Activated T-helper 1 cell treated with anti-CD3 and anti-CD28 coated beads, Interleukin-12 subunit alpha, Interleukin-12 subunit beta, Interleukin-2, Interleukin-4 antibody, amounts not matched to agents 30 ng/mL and 10 ng/mL and 1 ng/mL, durations not matched to agents 14 hours and 24 hours and 36 hours (primary cell): ENCODE measurements at places on chromosomes 1 and 21. TPM values are rescaled to one million over a fixed set of nuclear protein-coding genes. Genes with fewer than 3 reads are reported as not detected.

OR2T29 gene
- not detected in 2 replicates for total RNA-seq

GRCh38 chr21:46286648-46287002 is 483 bp downstream of the YBEY start:
- peak overlapping the region; percentile 99 for H3K27ac ChIP-seq
- H3K36me3 ChIP-seq, result peaks cover 41% of the 10 kb centered on the region
- H3K27me3 ChIP-seq, result no peaks in the 10 kb centered on the region
- H3K4me3 ChIP-seq, result peak overlapping the region; percentile 100
- H3K4me1 ChIP-seq, result peaks cover 50% of the 10 kb centered on the region

DNA sequence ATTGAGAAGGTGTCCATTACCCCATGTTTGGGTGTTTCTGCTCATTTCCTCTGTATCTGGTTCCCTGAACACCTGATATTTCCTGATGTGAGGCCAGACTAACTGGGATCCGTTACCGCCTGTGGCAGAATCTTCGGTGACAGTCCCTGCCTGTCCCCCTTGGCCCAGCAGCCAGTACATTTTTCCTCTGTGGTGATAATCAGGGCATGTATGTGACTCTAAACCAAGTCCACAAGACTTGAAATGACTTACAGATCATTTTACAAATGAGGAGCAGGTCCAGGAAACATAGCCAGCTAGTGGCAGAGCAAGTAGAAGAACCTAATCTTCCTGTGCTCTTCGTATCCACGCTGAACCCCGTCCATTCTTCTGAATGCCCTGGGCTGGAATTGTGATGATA is 143.5 kb upstream of the IPO9 start:
- DNase-seq, result no peak
- H3K4me1 ChIP-seq, result no peaks in the 10 kb centered on the region
- H3K27ac ChIP-seq, result no peak overlapping the region
- H3K27me3 ChIP-seq, result peaks cover 9% of the 10 kb centered on the region

GRCh38 chr1:62117018-62117750 is 77.5 kb upstream of the L1TD1 start:
- H3K27me3 ChIP-seq, result no peaks in the 10 kb centered on the region
- H3K4me1 ChIP-seq, result no peaks in the 10 kb centered on the region
- H3K27ac ChIP-seq, result no peak overlapping the region
- no peak for DNase-seq

DNA sequence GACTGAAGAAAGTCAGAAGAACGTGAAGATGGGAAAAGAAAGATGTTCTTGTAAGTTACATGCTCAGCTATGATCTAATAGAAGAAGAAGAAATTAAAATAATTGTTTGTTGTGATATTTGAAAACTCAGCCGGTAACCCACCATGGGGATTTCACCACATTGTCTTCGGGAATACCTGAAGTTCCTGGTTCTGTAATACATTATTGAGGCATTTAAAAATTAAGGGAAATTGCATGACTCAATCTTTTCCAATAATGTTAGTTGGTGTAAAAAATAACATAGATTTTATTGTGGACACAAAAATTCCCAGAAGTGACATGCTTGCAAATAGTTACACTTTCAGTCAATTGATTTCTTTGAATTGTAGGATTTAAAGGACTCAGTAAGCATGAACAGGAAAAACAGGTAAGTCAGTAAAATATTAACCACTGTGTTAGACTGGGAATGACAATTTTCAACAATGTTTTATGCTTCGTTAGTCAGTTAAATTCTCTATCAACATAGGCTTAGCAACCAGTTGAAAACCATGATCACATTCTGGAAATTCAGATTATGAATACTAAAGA is 745.1 kb downstream of the LTN1 start:
- H3K4me1 ChIP-seq, result no peaks in the 10 kb centered on the region
- H3K27me3 ChIP-seq, result no peaks in the 10 kb centered on the region
- no peak overlapping the region for H3K27ac ChIP-seq
- no peak for DNase-seq

CLCA1 gene
- total RNA-seq, result not detected in 2 replicates

SNX7 gene
- total RNA-seq, result not detected in 2 replicates

GRCh38 chr1:226069811-226070489 is 7.4 kb downstream of the H3-3A start:
- peaks cover 47% of the 10 kb centered on the region for H3K36me3 ChIP-seq
- H3K27me3 ChIP-seq, result no peaks in the 10 kb centered on the region
- DNase-seq, result no peak

- H3K27me3 ChIP-seq, result peaks cover 31% of the 10 kb centered on the region
- no peak for DNase-seq
- peaks cover 9% of the 10 kb centered on the region for H3K4me1 ChIP-seq
- H3K4me3 ChIP-seq, result no peak overlapping the region
Measured at GRCh38 chr1:26338670-26339069, 15.3 kb downstream of the CRYBG2 start.

- no peak overlapping the region for H3K4me3 ChIP-seq
- no peaks in the 10 kb centered on the region for H3K36me3 ChIP-seq
- H3K4me1 ChIP-seq, result no peaks in the 10 kb centered on the region
- no peaks in the 10 kb centered on the region for H3K27me3 ChIP-seq
- no peak overlapping the region for H3K27ac ChIP-seq
Measured at GRCh38 chr1:63557365-63557987, 34.2 kb downstream of the EFCAB7 start.

- peaks cover 13% of the 10 kb centered on the region for H3K27me3 ChIP-seq
- H3K27ac ChIP-seq, result no peak overlapping the region
- H3K4me1 ChIP-seq, result no peaks in the 10 kb centered on the region
- H3K36me3 ChIP-seq, result no peaks in the 10 kb centered on the region
Measured at GRCh38 chr1:63704443-63704842, 69.4 kb upstream of the ROR1 start.

DNA sequence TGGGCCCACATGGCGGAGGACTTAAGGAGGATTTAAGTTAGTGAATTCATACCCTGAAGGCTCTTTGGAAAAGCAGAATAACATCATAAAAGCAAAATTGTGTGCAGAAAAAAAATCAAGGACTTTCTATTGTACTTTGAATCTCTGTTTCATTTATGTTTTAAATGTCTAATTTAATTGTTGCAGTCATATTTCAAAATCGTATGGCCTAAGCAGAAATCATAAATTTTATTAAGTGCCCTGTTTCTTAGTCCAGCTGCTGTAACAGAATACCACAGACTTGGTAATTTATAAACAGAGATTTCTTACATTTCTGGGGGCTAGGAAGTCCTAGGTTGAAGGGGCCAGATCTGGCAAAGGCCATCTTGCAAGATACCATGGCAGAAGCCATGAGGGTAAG is 555.6 kb downstream of the LTN1 start:
- H3K27me3 ChIP-seq, result peaks cover 3% of the 10 kb centered on the region
- no peaks in the 10 kb centered on the region for H3K4me1 ChIP-seq
- no peak overlapping the region for H3K4me3 ChIP-seq
- DNase-seq, result no peak
- H3K27ac ChIP-seq, result no peak overlapping the region
- H3K36me3 ChIP-seq, result no peaks in the 10 kb centered on the region
